A549 treated with Mapracorat at 1 μM for 4 hours (cell line): ENCODE measurements at places on chromosomes 1 and 21. TPM values are rescaled to one million over a fixed set of nuclear protein-coding genes. Genes with fewer than 3 reads are reported as not detected.

Gene LCE2A
- total RNA-seq, result not detected in 5 replicates

Gene ELOA
- 26.1 to 31.0 TPM (median 27.8 TPM) in 5 replicates for total RNA-seq

Gene TM2D1
- 21.0 to 29.0 TPM (median 23.8 TPM) in 5 replicates for total RNA-seq

Gene ERICH3
- not detected in 5 replicates for total RNA-seq

Gene HPDL
- 2.6 to 4.5 TPM (median 3.6 TPM) in 5 replicates for total RNA-seq

Gene TRABD2B
- 2.4 to 3.5 TPM (median 2.8 TPM) in 5 replicates for total RNA-seq

Gene KCNA2
- 0.02 to 0.10 TPM in 2 of 5 replicates, not detected in the others for total RNA-seq

Gene SLFNL1
- 0.04 TPM in 1 of 5 replicates, not detected in the others for total RNA-seq

Gene GBP4
- total RNA-seq, result 0.07 to 0.08 TPM in 2 of 5 replicates, not detected in the others
